ENCODE measurements at places on chromosomes 5 and 9. TPM values are rescaled to one million over a fixed set of nuclear protein-coding genes. Genes with fewer than 3 reads are reported as not detected.

The ANKDD1B gene
- total RNA-seq = 10.3 TPM

DNA sequence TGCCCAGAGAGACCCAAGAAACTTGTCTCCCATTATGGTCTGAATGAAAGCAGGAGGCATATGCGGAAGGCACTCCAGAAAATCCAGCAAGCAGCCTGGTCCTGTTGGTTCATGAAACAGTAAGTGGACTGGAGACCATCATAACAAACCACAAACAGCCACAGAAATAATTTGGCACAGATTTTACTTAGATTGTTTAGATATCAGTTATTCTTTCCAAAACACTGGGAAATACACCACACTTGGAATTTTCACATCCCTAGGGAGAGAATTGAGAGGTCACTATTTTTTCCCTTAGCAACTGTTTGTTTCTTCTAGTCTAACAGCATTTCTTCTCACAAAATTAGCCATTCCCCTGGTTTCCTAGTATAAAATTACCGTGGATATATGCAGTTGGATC lies 300.8 kb downstream of the OSTF1 start:
- no peak for DNase-seq

DNA sequence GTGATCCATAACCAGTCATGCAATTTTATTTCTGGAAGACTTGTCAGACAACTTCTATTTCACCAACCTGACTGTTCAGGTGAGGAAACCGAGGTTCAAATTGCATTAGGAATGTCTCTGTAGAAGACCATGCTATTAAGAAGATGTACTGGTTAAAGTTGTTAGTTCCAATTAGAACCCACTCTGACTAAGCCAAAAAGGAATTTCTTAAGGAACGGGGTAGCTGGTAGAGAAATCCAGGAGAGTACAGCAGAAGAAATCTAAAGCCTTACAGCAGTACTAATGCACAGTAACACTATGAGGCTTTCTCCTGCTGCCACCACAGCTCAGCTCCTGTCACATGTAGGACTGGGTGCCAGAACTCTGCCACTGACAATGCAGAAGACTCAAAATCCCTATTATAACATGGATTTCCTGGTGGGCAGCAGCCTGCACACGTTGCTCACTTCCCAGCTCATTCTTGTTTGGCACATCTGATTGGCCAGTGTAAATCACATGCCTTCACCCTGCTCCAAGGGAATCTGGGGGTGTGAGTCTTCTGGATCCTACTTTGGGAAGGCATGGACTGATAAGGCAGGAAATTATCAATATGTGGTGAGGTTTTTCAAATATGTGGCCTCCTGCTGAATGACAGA lies 37.1 kb downstream of the CAST start:
- DNase-seq = no peak

- no peak for DNase-seq
Observed at GRCh38 chr5:57842364-57843058, 359.9 kb upstream of the ACTBL2 start.

DNA sequence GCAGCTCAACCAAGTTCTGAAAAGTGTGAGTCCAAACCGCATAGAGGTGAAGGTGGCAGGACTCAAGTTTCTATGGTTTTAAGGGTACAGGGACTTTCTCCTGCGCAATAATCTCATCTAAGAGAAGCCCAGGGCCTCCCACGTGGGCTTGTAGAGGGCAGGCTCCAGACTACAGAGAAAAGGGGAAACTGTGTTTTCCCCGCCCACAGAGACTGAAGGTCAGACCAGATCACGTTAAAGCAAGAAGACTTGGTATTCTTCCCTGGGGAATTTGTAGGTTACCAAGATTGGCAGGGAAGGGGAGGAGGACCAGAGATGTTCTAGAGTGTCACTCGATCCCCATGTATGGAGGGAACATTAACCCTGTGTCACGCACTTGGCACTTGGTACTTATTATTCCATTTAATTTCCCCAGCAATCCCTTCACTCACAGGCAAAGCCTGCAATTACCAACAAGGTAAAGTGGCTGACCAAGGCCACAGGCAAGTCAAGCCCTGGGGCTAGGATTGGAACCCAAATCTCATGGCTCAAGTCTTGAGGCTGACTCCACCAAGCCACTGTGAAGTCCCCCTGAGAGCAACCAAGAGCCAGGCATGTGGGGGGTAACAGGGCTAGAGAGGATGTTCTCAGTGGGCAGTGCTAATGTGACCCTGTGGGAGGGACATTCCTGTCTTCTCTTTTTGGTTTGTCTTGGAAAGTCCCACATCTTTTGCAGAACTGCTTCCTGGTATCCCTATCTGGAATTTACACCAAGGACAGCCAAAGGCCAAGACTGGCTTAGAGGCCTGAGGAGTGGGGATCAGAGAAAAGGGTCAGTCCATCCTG lies 18.3 kb upstream of the NEK6 start:
- DNase-seq = no peak

The SLC6A7 gene
- total RNA-seq = not detected

- no peak for DNase-seq
Observed at GRCh38 chr5:84597904-84598303, 213.2 kb upstream of the EDIL3 start.

The MTX3 gene
- 33.3 TPM for total RNA-seq

All from urinary bladder (tissue), 4 donors.